ENCODE measurements at places on chromosomes 6 and 20.

DNA sequence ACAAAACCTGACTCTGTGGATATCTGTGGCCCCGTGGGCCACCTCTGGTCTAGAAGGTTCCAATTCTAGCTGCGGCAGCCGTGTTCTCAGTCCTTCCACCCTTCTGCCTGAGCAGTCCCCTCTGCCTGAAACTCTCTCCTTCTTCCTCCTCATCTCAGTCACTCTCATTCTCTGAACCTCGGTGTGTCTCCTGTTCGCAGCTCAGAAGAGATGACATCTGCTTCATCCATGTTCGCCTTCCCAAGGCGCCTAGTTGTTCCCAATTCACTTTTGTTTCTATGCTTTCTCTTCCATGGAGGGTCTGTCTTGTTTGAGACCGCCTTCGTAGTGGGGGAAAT is 95.5 kb downstream of the CEBPB start:
- DNase-seq: no peak

DNA sequence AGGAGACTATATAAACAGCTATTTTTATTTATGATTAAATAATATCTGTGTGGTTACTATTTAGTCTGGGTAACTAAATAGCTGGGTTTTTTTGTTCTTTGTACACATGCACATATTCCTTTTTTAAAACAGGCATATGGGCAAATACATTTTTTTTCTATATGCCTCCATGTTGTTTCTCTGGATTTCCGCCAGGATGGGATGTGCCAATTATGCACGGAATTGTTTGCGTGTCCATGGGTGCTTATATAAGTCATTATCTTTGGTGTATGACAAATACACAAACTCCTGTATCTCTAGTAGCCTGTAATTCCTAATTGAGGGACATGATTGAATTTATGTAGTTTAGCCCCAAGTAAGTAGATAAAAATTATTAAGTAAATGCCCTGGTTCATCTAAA is 226.9 kb downstream of the BCKDHB start:
- DNase-seq: no peak

DNA sequence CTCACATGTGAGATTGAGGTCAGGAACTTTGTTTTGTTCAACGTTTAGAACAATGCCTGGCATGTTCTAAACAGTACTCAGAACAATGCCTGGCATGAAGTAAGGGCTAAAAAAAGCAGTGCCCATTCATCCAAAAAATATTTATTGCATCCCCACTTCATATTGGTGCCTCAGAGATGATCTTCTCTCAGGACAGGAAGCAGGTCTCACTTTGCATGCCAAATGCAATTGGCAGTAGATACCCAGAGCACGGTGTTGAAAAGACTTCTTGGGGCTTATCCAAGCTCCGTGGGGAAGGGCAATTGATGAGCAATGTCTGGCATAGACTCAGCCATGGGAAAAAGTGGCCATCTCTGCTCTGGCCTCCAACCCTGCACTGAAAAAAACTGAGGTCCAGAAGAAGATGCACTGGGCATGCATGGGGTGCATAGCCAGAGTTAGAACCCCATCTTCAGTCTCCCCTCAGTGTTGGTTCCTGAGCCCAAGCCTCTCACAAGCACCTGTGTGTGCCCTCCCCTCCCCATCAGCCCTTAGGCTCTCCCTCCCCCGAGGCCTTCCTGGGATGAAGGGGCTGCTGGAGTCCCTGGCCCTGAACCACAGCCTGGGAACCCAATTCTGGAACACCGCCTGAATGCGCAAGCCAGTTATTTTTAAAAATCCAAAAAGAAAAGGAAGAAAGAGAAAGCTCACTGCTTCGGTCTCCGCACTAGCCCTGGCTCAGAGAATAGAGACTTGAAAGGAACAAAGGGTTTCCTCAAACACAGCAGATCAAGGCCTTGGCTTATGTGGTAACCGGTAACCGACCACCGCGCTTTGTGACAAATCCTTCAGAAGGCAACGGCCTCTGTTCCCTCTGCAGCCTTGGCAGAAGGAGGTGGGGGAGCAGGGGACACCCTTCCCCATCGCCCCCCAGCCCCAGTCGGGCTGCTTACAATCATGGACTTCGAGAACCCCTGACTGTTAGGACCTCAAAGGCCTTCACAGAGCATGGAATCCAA is 78.5 kb upstream of the SIRPA start:
- peak; percentile 59 for DNase-seq

- no peak for DNase-seq
Measured at GRCh38 chr6:83510791-83511190, 1.5 kb upstream of the PRSS35 start.

- no peak for DNase-seq
Measured at GRCh38 chr20:62703853-62704228, 4.8 kb upstream of the NTSR1 start.

GRCh38 chr6:138662471-138662870 is 111.1 kb upstream of the CCDC28A start:
- DNase-seq: no peak

GRCh38 chr6:22247916-22248482 is 48.8 kb downstream of the PRL start:
- no peak for DNase-seq

- no peak for DNase-seq
Measured at GRCh38 chr20:38190166-38190565, 25.1 kb upstream of the TGM2 start.

GRCh38 chr20:17417225-17417624 is 114.0 kb downstream of the BFSP1 start:
- no peak for DNase-seq

DNA sequence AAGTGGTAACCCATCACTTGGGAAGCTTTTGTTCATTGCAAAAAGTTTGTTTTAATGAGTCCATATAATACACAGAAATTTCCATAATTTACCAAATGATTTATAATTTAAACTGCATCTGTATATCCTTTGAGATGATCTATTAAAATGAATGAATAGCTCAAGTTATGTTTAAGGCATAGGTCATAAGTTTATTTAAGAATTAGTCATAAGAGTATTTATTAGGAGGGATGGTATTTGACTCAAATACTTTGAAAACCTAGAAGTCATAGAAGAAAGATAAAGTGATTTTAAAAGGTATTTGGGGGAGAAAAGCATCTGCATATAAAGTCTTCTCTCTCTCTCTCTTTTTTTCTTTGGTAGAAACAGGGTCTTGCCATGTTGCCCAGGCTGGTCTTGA is 388.5 kb downstream of the CDKAL1 start:
- DNase-seq: no peak

DNA sequence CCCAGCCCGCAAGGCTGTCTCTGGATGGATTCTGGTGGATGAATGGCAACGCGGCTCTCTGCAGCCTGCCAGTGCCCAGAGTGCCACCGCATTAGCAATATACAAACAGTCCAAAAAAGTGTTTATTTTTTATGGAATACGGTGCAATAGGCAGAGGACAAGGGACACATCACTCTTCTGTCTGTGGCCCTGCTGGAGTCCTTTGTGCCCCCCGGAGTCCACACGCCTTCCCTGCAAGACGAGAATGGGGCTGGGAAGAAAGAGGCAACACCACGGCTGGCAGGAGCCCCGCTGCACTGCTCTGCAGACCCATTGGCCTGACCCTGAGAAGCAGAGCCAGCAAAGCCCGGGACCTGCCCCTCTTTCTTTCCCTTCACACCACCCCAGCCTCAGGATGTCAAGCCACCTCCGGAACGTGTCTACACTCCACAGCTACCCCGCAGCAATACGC is 196.3 kb downstream of the SYNDIG1 start:
- DNase-seq: no peak

DNA sequence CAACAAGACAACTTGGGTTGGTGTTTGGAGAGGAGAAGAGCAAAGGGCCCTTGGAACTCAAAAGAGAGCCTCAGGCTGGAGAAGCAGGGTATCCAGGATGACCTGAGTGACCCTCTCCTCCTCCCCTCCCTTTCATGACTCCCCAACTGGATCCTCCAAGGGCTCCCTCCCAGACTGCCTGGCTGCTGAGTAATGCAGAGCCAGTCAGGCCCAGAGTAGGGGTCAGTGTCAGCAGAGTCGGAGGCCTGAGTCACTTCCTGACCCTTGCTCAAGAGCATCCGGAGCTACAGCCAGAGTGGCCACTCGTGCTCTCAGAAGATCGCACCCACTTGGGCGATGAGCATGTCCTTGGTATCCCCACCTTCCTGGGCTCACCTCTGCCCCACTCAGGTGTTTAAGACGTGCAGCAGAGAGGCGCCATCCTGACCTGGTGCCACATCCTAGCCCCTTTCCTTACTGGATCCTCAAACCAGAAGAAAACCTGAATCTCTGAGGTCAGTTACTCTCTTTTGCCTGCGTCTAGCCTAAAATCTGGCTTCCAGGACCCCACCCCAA is 2.8 kb upstream of the MAPK13 start:
- peak; percentile 97 for DNase-seq

DNA sequence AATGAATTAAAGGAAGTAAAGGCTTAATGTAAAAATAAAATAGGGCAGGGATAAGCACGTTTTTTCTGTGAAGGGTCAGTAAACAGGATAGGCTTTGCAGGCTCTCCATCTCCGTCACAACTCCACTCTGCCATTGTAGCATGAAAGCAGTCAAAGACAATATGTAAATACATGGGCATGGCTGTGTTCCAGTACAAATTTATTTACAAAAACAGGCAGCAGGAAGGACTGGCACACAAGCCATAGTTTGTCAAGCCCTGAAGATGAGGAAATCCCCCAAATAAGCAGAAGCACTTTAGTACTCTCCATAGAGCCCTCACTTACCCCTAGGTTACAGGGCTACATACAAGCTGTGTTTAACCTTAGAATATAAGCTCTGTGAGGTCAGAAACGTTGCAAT is 8.9 kb upstream of the FBXO9 start:
- DNase-seq: no peak

GRCh38 chr6:152004036-152004566 is 196.6 kb downstream of the ESR1 start:
- no peak for DNase-seq

DNA sequence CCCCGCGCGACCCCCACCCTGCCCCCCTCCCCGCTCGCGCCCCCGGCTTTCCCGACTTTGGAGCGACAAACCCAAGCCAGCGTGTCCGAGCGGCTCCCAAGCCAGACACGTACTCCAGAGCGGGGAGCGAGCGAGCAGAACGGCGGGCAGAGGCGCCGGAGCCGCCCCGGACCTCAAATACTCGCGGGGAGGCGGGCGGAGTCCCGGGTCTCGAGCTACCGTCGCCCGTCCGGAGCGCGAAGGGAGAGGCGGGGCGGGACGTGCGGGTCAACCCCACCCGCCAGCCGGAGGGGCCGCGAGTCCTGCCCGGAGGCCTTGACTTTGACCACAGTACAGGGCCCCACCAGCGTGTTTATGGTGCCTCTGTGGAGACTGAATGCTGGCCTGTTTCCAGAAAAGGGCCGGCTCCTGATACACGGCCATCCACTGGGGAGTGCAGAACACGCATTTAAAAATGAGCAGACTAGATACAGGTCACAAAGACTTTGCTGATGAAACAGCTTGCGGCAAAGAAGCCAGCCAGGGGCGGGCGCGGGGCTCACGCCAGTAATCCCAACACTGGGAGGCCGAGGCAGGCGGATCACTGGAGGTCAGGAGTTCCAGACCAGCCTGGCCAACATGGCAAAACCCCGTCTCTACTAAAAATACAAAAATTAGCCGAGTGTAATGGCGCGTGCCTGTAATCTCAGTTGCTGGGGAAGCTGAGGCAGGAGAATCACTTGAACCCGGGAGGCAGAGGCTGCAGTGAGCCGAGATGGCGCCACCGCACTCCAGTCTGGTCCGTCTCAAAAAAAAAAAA is at the start of gene SERPINB6:
Gene SERPINB6, minus strand, starts transcription at position 148 of the 799 bp plus-strand sequence. CDS start 12,235 bp downstream, outside the sequence.
- peak; percentile 69 for DNase-seq

DNA sequence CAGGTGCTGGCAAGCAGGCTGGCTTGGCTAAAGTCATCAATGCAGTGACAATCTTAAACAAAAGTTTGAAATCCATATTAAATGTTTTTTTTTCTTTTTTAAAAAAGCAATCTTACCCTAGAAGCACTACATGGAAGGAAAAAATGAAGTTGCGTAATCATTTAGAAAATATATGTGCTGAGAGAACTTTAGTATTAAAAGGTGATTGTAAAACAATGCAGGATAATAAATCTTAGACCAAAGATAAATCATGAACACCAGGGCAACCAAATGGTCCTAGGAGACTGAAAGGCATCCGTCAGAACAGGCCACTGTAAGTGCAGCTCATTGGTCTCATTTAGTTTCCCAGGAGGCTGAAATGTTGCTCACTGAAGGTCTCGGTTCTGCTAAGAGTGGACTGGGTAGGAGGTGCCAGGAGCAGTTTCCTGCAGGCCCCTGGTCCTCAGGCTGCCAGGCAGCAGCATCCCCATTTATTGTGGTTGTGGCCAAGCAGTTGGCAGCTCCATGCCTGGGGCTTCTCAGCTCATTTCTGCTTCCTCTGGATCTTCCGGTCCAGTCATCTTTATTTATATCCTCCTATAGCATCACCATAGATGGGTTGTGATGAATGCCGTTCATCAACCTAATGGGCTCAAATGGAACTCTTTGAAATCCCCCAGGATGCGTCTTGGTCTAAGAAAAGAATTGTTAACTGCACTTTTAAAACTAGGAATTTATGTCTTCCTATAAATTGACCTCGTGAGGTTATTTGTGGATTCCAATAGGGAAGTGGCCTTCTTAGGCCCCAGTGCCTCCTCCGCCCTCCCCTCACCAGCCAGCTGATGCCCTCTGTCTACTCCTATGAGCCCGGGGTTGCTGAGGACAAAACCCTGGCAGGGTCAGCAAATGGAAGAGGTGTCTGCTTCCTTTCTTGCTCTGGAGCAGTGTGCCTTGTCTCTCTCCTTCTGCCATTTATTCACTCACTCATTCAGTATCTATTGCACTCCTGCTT is 269.0 kb downstream of the UST start:
- DNase-seq: no peak

DNA sequence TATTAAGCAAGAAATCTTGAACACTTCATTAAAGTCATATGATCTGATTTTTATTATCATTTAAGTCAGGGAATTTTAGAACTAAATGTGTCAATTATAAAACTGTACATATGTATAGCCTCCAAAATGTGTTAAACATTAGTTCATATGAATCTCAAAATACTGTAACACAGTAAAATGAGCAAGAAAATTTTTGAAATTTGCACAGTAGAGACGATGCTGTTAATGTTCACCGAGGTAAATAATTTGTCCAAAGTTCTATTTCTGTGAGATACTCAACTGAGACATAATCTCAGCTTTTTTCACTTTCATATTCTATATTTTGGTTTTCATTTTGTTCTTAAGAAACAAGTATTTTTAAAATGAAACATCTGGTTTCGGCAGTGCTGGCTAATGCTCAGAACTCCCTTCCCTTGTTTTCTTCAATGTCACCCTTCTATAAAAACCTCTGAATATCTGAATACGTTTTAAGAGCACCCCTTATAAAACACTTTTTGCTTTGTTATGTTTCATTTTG is 353.1 kb downstream of the LAMA2 start:
- no peak for DNase-seq

GRCh38 chr20:50713657-50714101 is 17.7 kb upstream of the PARD6B start:
- no peak for DNase-seq

Measured in CD14-positive monocyte (primary cell).